ENCODE measurements at places on chromosomes 2 and 18.

DNA sequence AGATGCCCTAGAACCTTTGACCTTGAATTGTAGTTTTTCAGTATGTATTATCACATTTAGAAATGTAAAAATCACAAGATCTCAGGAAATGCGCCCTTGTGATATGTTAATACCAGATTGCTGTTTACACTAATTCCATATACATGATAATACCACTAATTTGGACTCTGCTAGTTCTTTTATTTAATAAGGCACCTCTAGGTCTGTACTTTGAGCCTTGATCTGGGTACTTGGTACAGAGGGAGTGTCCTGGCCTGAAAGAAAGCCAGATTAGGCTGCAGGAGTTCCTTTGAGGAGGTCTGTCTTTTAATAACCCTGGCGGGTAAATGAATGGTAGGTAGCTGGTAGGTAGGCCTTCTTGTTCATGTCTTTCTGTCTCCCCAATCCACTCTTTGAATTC, 26.3 kb downstream of the PLEKHA3 start:
- DNase-seq, result no peak

DNA sequence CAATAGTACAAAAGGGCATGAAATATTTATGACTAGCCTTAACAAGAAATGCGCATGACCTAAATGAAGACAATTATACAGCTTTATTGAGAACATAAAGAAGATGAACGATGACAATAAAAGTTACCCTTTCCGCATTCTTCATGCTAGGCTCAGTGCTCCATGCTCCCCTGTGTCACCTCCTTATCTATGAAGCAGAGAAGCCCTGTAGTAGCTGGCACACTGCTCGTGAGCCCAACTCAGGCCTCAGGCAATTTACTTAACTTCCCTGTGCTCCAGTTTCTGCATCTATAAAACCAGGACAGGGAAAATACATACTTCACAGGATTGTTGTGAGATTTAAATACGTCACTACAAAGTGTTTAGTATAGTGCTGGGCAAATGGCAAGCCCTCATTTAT, 34.5 kb upstream of the NABP1 start:
- DNase-seq, result no peak

- peak; percentile 2 for DNase-seq
Observed at GRCh38 chr2:183232161-183232865, 108.1 kb downstream of the NUP35 start.

DNA sequence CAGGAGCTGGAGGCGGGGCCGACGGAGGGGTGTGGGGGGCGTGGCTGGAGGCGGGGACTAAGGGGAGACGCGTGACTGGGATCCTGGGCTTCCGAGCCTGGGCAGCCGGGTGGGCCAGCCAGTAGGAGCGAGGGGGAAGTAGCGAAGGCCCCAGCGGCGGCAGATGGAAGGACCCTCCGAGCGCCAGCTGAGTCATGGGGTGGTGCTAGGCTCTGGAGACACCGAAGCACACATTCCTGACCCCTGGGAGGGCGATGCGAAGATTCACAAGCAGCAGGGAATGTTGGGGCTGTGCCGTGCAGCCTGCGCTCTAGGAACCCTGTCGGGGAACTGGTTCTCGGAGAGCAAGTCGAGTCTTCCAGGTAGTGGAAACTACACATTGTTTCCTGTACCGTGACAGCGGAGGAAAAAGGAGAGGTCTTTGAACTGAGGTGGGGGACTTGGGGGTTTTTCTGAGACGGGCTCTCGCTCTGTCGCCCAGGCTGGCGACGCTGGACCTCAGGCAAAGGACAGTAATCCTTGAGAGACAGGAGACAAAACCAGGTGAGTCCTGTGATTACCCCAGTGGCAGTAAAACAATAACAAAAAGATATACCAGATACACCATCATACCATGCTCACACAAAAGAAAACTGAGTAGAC, 650 bp upstream of the AFG3L2 start:
- DNase-seq, result peak; percentile 99

- peak; percentile 90 for DNase-seq
Observed at GRCh38 chr2:28447943-28448792, 47.7 kb upstream of the PLB1 start.

DNA sequence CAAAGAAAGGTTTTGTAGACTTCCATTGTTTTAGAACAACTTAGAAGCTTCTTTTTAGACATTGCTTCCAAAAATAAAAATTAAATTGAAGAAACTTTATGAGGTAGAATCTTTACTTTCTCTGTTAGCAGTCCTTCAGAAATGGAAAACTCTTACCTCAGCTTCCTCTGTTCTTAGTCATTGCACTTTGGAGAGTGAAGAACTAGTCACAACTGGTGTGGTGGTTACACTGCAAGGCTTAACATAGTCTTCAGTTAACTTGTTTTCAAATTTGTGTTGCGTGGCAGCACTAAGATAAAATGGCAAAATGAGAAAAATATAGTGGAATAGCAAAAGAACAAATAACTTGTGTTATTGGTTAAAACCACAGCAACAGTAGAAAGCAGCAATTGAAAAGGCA, 332.6 kb downstream of the KIAA1328 start:
- peak; percentile 59 for DNase-seq

DNA sequence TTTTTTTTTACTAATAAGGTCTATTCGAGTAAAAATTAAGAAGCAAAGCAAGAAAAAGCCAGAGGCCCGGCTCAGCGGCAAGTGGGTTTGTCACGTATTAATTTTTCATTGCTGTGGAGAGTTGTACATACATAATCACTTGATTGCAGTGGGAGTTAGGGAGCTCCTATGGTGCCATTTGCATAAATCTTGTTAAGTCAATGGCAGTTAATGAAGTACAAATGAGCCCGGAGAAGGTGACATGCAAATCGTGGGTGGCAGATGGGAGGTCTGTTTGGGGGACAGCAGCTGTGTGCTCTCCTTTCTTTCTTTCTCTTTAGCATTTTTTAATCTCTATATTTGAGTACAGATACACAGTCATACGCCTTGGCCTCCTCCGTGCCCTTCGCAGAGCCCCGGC, 317.0 kb downstream of the AGAP1 start:
- DNase-seq, result no peak

DNA sequence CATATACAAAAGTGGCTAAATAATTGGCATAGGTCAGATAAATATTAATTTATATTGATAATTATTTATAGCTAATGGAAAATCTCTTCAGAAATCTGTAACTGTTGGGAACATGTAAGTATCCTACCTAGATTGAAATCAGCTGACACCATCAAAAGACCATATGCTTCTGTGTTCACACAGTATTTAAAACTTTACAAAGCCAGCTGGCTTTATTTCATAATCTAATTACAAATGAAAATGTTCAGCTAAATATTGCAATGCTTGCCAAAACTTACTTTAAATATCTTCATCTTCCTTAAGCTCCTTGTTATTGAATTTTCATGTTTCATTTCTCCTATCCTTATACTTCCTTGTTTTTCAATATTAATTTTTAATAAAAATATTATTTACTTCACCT, 190.9 kb upstream of the DOK6 start:
- no peak for DNase-seq

GRCh38 chr2:174053355-174054151, 88.4 kb upstream of the SP3 start:
- peak; percentile 80 for DNase-seq

- DNase-seq, result no peak
Observed at GRCh38 chr2:237251986-237252385, 162.0 kb downstream of the COL6A3 start.

GRCh38 chr2:61018318-61018755, 282 bp upstream of the PUS10 start:
- DNase-seq, result peak; percentile 74

DNA sequence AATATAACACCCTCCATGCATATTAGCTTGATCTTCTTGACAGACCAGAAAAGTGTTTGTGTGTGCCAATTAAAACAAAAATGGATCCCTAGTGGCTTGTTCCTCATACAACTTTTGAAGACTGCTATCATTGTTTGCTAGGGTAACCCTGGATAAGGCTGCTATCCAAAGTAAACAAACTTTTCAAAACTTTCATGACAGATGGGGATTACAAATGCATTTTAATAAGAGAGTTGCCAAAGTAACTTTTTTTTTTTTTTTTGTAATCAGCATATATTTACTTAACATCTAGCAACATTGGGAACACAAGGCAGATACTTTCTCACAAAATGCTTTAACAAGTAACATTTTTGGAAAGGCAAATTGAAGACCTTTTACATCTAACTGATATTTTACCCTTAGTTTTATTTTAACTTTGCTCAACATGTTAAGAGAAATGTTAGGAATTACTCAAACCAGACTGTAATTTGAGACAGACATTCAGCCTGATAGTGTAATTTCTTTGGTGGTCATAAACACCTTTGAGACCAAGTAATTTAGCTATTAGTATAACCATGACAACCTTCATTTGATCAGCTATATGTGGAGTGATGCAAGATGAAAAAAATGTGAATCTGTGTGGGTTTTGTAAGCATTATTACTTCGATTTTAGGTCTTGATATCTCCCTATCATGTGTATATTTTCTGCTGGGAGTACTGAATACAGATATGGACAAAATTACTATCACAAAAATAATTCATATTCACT, 300.9 kb downstream of the ARHGAP15 start:
- DNase-seq, result peak; percentile 48

DNA sequence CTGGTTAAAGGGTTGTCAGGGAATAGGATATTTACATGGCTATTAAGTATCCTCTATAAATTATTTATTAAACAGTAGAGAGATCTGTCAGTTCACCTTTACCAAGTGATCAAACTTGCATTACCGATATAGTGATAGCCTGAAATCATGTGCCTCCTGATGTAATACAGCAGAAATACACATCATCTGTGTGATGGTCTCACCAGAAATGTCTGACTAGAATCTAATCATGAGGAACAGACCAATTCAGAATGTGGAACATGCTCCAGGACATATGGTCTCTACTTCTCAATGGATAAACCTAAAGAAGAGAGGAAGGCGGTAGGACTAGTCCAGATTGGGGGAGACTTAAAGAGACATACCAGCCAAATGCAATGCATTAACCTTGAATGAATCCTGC, 6.2 kb downstream of the VPS54 start:
- no peak for DNase-seq

DNA sequence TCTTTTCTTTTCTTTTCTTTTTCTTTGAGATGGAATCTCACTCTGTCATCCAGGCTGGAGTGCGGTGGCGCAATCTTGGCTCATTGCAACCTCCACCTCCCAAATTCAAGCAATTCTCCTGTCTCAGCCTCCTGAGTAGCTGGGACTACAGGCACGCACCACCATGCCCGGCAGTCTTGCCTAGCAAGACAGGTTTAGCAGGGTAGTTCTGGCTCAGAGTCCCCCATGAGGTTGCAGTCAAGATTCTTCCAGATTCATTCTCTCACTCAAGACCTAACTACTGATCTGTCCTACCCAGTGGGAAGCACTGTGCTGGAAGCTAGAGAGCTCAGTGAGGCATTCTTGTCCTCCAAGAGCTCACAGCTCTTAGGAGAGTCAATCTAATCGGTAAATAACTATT, 17.6 kb upstream of the ZAP70 start:
- DNase-seq, result peak; percentile 28

GRCh38 chr2:142872882-142873724, 4.4 kb upstream of the KYNU start:
- DNase-seq, result peak; percentile 92

DNA sequence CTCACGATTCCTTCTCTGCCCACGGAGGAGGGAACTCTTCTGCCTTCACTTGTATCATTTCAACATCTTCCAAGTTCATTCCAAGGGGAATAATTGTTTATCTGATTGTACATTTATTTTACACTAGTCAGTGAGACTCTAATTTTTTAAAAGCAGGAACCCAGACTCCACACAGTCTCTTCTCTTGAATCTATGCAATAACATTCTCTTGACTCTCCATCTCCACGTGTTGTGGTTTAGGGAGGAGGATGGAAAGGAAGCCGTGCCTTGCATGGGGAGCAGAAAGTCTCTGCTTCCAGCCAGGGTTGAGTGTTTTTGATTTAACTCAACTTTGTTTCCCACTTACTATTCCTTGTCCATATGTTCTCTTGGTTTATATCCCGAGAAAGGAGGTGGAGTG, 131.1 kb upstream of the RIOK3 start:
- no peak for DNase-seq

GRCh38 chr2:238438856-238439849, 12.4 kb downstream of the ASB1 start:
- peak; percentile 99 for DNase-seq

GRCh38 chr2:39213015-39213414, 30.8 kb downstream of the CDKL4 start:
- no peak for DNase-seq

GRCh38 chr2:44181648-44182047, 13.0 kb downstream of the PPM1B start:
- no peak for DNase-seq

GRCh38 chr2:235694721-235695601, 201.1 kb downstream of the AGAP1 start:
- DNase-seq, result no peak

- DNase-seq, result no peak
Observed at GRCh38 chr2:176854062-176854461, 358.5 kb upstream of the HNRNPA3 start.

DNA sequence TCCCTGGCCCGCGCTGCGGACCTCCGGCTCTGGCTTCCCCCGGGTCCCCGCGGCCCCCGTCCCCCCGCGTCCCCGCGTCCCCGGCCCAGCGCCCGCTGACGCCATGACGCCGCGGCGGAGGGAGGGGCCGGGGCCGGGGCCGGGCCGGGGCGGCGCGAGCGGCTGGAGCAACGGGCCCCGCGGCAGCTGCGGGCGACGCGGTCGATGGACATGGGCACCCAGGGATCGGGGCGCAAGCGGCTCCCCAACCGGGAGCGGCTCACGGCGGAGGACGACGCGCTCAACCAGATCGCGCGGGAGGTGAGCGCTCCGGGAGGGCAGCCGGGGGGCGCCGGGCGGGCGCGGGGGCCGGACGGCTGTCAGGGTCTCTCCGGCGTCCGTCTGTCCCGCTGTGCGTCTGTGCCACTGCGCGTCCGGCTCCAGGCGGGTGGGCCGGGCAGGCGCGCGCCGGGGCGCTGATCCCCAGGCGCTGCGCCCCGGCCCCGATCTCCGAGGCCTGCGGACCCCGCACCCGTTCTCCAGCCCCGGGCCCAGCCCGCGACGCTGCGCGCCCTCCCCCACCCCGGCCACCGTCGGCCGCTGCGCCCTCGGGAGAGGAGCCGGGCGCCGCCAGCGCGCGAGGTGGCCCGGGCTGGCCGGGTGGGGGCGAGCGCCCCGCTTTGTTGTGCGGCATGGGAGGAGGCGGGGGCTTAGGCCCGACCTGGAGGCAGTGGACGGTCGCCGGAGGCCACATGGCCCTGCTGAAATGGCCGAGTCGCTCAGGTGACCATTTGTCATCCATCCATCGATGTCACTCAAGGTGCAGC, at the start of gene LRRFIP1:
Gene LRRFIP1 (plus strand): TSS at position 147 of the 806 bp plus-strand sequence. CDS start 58 bp downstream, at position 205.
- no peak for DNase-seq
